ENCODE measurements at places on chromosomes 4 and X.

DNA sequence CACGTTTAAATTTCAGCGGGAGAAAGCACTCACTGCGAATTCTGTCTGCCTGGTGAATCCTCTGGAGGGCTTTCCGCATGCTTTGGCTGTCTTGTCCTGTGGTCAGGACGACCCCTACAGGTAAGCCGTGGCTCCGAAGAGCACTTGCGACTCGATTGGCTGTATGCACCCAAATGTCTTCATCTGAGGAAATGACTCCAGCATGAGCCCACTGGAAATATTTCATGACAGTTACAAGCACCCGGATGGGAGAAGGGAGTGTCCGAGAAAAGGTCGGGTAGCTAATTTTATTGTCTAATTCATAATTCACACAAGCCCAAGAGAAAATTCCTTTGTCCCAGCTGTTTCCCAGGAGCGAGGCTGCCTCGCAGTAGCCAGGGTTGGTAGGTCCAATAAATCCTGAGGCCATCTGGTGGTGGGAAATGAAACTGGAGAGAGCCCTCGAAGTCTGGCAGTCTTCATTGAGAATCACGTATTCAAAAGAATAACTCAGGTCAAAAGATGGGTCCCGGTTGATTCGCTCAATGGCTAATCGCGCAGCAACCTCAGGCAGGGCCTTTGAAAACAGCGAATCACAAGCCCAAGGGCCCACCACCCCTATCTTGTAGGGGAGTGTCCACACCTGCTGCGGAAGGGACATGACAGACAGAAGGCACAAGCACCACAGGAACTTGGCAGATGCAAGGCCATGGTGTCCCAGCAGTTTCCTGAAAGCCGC, 6.6 kb downstream of the GUCY2F start:
- DNase-seq, result no peak

DNA sequence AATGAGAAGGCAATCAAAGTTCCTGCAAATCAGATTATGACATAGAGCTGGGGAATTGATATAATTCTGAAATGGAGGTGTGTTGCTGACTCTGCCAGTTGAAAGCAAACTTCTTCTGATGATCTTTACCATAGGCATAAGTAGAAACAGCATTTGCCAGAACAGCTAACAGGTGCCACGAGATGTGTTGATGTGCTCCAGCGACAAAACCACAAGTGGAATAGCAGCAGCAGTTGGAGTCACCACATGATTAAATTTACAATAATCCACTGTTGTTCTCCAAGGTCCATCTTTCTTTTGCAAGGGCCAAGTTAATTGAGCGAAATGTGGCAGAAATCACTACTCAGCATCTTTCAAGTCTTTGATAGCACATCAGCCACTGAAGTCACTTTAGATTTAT, 3.7 kb upstream of the OSTC start:
- DNase-seq, result no peak

GRCh38 chr4:142016031-142016430, 379.6 kb downstream of the IL15 start:
- no peak for DNase-seq

GRCh38 chr4:80140194-80140593, 57.1 kb upstream of the PRDM8 start:
- no peak for DNase-seq

DNA sequence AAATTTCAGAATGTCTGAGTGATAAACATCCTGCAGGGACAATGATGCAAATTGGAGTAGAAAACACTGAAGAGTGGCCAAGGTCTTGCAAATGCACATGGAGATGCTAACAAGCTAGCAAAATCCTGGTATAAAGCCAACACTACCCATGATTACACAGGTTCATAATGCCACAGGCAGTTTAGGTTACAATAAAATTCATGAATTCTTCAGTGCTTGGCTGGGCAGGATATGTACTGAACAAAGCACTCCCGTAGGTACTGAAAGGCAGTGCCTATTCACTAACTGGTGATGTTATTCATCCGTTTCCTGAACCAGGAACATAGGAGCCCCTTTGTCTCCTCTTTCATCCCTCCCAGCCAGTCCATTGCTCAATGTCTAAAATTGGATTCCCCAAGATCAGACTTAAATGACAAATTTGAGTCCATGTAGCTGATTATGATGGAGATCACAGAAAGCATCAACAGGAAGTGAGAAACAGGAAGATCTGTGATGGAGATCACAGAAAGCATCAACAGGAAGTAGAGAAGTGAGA, 244.5 kb downstream of the DMD start:
- no peak for DNase-seq

DNA sequence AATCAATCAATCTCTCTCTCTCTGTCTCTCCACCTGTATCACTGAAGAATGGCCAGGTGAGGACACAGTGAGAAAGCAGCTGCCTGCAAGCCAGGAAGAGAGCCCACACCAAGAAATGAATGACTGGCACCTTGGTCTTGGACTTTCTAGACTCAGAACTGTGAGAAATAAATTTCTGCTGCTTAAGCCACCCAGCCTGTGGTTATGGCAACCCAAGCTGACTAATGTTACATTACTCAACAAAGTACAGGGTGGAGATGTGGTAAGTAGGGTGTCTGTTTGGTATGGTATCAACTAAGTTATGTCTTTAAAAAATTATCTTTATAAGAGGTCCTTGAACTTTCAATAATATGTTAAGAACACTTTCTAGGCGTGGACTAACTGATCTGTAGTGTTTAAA, 159.3 kb downstream of the EPHA5 start:
- no peak for DNase-seq

DNA sequence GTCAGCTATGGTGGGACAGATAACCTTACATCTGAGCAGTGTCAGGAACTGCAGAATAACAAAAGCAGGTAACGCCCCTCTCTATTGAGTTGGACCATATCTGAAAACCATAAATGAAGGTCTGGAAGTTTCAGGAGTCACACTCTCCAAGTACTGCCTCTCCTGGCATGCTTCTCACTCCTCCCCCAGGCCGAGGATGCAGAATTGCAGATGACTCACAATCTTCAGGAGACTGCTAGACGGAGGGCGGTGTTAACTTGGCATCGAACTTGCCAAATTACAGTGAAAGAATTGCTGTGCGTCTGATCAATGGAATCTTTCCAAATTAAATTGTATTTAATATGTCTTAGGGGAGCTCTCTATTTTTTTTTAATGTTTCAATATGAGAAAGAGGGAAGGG, 67.1 kb upstream of the TRIM2 start:
- DNase-seq, result no peak

DNA sequence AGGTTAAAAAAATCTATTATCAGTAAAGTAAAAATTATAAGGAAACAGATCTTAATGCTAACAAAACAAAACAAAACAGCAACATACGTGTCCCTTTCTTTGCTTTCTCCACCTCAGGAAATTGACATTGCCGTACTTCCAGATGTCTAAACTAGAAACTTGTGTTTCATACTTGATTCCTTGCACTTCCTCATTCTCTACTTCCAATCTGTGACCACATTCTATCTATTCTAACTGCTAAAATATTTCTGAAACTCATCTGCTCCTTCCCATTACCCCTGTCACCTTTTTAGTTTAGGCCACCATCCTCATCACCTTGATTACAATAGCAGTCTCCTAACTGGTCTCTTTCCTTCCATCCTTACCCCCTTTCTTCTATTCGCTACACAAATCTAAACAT, 22.5 kb upstream of the RPA4 start:
- no peak for DNase-seq

DNA sequence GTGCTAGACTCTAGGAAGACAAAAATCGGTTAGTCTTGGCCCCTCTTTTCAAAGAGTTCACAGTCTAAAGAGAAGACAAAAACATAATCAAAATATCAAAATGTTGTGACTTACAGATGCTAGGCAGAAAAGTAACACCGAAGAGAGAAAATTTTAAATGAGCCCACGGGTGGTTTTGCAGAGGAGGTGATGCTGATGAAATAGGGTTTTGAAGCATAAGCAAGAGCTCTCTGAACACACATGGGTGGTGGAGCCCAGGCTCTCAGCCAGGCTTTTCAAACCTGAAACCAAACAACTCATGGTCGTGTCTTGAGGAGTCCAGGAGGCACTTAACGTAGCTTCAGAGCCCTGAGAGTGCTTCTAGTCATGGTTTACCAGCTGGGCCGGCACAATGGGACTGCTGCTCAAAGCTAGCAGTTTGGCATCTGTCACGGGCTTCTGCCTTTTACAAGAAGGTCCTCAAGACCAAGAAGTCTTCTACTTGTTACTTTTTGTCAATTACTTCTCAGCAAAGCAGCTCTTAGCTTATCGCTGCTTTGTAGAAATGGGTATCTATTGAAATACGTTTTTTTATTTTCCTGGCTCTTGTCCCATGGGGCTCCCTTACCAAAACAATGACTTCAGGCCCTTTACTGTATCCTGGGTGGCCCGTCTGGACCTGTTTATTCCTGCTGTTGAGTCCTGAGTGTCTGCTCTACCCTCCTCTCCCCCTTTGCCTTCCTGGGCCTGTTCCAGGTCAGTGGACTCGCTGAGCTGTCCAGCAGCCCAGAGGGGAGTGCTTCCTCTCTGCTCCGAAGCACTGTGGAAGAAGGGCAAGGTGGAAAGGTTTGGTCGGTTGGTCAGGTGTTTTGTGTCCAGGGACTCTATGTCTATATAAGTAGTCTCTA, 69.5 kb downstream of the TNIP2 start:
- no peak for DNase-seq

GRCh38 chr4:176608346-176608745, 184.4 kb downstream of the VEGFC start:
- DNase-seq, result no peak

DNA sequence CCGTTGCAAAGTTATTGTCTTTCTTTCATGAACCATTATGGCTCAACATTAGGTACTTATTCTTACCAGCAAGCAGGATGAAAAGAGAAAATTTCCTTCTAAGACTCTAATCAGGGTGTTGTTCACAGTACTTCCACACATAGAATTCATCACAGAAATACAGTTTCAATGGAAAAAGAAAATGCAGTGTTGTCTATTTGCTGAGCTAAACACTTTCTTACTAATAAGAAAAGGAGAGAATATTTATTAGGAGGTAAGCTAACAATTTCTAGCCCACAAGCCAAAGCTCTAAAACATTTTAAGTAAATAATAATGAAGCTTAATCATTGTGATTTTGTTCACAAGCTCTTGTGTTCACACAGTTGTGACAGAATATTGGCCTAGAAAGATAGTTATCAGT, 1772.8 kb upstream of the PCDH7 start:
- no peak for DNase-seq

GRCh38 chrX:98380106-98380505, 1496.4 kb downstream of the RPA4 start:
- no peak for DNase-seq

GRCh38 chrX:119573840-119574393, 446 bp upstream of the UBE2A start:
- DNase-seq, result no peak

DNA sequence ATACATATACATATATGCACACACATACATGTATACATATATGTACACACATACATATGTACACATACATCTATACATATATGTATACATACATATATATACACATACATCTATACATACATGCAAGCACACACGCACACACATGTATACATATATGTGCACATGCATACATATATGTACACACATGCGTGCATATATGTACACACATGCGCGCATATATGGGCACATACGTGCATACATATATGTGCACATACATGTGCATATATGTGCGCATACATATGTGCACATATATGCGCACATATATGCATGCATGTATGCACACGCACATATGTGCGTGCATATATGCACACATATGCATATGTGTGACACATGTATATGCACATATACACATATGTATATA, 7.3 kb upstream of the MPC1L start:
- DNase-seq, result no peak

GRCh38 chr4:40458109-40458508, 123.0 kb downstream of the CHRNA9 start:
- no peak for DNase-seq

DNA sequence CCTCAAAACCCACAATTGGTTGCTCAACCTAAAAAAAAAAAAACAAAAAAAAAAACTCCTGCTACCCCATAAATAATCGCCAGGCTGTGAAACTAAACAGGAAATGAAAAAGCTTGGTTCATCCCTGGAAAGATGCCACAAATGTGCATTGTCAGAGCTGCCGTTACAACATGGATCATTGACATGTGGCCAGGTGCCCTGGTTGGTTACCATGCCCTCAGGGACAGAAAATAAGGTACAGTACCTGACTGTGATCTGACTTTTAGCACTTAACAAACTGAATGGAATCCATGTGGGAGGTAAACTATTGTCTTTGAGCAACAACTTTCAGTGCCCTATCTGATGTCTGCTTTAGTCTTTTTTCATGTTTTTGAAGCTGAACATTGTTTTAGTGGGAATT, 118.0 kb upstream of the RPL34 start:
- DNase-seq, result no peak

GRCh38 chr4:151676301-151676700, 84.5 kb downstream of the GATB start:
- no peak for DNase-seq

- no peak for DNase-seq
These were observed 36.9 kb upstream of the CHIC1 start for GRCh38 chrX:73525928-73526690.

GRCh38 chr4:41015016-41015675, 199.2 kb downstream of the APBB2 start:
- DNase-seq, result no peak

GRCh38 chrX:5324546-5324945, 904.1 kb downstream of the NLGN4X start:
- no peak for DNase-seq

DNA sequence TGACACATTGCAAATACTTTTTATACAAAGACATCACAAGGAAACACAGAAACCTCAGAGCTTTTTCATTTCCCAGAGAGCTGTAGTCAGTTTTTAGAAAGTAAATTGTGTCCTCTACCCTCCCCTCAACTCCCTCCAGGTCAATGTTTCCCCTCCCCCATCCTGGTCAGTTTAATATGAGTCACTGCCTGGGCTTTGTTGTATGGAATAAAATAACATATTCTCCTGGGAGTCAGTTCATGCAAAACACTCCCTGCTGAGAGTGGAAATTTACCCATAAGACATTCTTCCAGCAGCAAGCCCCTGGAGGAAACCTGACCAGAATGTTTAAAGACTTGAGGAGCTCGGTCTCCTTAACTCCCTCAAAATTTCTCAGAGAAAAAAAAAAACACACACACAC, 270.1 kb upstream of the LDB2 start:
- no peak for DNase-seq

DNA sequence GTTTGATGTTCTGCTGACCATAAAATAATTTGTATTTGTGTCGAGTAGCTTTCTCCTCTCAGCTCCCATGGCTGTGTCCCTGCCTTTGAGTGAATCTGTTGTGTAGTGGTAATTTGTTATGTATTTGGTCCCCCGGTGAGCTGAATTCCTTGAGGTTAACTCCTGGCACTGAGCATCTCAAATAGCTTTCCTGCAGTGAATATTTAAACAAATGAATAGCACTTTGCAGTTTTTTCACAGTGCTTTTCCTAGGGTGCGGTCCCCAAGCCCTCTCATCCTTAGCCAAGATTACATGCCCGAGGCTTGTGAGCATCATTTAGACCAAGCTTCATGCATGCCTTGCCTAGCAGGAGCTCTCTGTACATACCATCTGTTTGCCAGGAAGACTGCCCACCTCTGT, 74.2 kb downstream of the CLDN34 start:
- no peak for DNase-seq

DNA sequence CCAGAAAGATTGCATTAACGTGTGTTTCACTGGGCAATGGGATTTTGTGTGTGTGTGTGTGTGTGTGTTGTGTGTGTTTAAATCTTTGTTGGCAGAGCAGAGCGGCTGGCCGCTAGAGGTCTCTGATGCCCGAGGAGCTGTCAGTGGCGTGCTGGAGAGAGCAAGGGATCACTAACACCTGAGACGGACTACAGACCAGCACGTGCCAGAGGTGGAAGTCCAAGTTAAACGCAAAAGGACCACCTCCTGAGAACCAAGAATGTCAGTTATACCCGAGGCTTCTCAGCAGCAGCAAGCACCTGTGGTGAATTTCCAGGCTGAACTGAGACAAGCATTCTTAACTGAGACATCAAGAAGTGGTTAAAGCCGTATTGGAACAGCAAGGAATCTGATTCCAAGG, 9.0 kb upstream of the SLC25A14 start:
- DNase-seq, result no peak
